T-helper 1 cell (primary cell): ENCODE measurements at places on chromosomes 6 and 20.

- no peak for DNase-seq
Measured at GRCh38 chr6:87483929-87484328, 11.2 kb downstream of the SLC35A1 start.

DNA sequence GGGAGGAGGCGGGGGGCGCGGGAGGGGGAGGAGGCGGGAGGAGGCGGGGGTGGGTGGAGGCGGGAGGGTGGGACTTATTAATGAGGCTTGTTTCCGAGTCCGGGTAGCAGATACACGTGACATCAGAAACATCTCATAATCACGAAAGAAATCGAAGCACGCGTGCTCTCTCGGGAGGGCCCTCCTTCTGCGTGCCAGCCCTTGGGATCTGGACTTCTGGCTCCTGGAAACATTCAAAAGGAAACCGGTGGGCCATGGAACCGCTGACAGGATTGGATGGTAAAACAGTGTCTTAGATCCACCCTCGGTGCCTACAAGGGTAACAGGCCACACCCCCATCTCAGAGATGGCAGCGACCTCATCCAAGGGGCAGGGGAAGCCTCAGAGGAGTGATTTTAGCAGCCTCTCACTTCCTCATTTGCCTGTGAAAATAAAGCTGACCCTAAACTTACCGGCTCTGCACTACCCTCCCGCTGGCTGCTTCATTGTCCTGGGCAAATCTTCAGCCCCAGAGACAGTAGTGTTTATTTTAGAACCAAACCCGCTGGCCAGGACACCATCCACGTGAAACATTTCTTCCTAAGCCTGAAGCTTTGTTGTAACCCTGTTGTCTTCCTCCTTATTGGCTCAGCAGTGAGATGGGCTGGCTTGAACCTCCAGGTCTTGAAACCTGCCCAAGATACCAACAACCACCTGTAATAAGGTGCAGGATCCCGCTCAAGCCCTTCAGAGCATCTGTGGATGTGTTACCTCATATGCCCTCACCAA lies 97.5 kb downstream of the PSMG4 start:
- DNase-seq, result peak; percentile 36

GRCh38 chr6:36033935-36034334 lies 6.3 kb downstream of the MAPK14 start:
- DNase-seq, result no peak

- DNase-seq, result no peak
Measured at GRCh38 chr6:157753291-157753690, 69.8 kb upstream of the SNX9 start.

DNA sequence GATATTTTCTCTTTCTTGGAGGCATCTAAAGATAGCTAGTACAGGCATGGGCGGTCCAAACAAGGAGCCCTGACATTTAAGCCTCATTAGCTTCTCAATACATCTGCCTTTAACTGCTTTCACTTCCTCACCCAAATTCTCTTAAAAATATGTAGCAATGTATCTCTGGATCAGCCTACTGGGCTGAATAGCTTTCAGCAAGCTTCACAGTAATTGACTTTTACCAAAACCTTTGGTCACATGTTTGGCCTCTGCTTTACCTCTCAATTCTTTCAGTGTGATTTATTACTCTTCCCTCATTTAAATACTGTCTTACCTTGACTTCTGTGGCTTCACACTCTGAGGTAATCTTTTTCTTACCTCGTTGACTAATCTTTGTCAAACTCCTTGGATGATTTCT lies 1618.1 kb downstream of the GRIK2 start:
- DNase-seq, result no peak

DNA sequence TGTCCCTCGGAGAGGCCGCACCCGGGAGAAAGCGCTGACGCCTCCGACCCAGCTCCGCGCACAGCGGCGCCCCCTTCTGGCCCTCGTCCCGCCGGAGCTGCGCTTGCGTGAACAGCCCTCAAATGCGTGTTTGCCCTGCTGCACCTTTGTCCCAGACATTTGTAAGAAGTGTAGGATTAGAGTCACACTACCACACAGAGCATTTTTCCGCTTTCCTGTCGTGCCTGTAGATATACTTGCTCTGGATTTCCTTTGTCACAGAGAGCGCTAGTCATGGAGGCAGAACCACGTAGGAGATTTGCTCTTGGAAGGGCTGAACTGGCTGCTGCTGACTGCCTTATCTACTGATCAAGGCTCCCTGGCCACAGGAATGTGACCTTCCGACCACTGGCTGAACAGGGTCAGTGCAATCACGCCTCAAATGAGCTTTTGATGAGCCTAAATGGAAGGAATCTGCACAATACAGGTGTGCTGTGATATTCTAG lies 62.3 kb downstream of the PAX1 start:
- DNase-seq, result no peak

GRCh38 chr6:151498327-151498726 lies 4.5 kb downstream of the CCDC170 start:
- DNase-seq, result no peak

DNA sequence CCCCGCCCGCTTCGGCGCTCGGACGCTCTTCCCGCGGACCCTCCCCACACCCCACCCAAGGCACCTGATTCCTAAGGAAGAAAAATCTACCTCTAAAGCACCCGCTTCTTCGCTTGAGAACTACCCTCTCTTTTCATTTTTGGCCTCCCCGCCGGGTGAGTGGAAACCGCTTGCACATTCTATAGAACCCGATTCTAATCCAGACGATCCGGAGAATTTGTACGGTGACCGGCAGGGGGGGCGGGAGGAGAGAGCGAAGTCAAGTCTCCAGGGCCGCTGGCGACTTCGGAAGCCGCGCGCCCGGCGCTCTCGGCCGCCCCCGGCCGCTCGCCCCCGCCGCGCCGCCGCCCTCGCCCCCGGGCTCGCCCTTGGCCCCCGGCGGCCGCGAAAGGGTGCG lies at the start of gene RBM24:
Gene RBM24 (plus strand): TSS at position 262 of the 397 bp plus-strand sequence. CDS start 221 bp downstream, outside the sequence.
- DNase-seq, result no peak

- DNase-seq, result no peak
Measured at GRCh38 chr6:15901141-15902115, 227.5 kb upstream of the MYLIP start.

- no peak for DNase-seq
Measured at GRCh38 chr6:41878246-41878645, 16.9 kb downstream of the USP49 start.

DNA sequence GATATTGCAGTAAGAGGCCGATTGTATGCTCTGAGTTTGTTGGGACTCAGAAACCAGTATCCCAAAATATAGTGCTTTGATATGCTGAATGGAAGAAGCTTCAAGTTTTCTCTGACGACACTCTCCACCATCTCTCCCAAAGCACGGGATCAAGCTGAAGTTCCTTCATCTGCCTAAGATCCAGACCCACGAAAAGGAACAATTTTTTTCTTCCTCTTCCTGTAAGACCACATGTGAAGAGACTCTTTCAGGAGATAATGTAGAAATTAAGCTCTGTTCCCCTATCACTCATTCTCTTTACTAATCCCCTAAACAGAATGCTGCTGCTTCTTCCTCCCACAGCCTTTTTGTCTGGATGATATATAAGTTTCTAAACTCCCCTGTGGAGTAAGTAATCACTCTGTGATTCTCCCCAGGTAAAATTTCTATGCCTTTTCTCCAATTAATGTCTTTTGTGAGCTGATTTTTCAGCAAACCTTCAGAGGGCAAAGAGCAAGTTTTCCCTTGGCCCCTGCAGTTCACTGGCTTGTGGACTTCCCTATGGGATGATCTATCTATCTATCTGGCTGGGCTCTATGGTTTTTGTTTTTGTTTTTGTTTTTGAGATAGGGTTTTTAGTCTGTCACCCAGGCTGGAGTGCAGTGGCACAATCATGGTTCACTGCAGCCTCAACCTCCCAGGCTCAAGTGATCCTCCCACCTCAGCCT lies 13.5 kb upstream of the PNRC1 start:
- DNase-seq, result no peak

DNA sequence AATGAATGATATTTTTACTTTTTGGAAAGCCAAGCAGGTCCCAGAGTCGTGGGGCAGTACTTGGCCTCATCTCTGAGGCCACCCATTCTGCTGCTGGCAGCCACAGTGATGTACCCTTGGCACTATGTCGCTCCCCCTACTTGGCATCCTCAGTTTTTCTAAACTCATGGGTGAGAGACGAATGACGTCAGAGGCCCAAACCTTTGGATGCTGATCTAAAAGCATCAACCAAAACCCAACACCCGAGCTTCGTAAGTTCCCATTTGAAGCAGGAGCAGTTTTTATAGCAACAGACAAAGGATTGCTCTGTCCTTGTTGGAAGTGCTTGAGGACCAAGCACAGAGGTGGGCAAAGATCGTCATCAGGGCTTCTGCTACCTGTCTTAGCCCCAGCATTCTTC lies 212.9 kb downstream of the PAX1 start:
- no peak for DNase-seq

GRCh38 chr6:90356012-90356421 lies 59.4 kb upstream of the BACH2 start:
- no peak for DNase-seq

GRCh38 chr6:8219352-8219943 lies 117.1 kb upstream of the EEF1E1 start:
- peak; percentile 6 for DNase-seq

DNA sequence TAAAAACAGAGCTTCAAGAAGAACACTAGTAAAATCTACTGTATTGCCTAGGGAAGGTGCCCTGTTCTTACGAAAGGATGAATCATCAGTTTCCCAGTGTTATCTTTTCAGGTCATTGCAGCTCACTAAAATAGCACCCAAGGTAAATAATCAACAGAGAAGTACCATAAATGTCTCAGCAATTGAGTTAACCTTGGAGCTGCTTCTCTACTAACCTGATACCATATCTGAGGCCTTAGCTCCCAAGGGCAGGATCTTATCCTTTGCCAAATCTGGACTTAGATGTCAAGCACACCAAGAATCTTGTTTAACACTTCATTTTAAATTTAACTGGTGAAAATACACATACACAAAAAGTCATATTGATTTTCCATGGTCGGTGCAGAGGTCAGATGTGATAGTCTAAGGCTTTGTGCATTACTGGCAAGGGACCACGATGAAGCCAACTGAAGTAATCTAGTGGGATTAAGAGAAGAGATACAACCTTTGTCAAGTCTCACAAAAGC lies 81.5 kb downstream of the EDN1 start:
- no peak for DNase-seq

DNA sequence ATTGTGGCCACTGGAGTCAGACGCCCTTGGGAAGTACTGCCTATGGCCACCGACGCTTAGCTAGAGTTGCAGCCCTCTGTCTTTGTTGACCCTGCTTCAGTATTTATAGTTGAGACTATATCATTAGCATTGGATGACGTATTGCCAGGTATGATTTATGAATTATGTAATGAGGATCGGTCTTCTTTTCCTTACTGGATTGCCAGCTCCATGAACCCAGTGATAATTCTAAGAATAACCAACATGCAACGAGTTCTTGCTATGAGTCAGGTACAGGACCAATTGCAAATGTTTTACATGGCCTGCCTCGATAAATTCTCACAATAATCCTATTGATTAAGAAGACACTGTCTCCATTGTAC lies 63.5 kb downstream of the CLIC5 start:
- no peak for DNase-seq

DNA sequence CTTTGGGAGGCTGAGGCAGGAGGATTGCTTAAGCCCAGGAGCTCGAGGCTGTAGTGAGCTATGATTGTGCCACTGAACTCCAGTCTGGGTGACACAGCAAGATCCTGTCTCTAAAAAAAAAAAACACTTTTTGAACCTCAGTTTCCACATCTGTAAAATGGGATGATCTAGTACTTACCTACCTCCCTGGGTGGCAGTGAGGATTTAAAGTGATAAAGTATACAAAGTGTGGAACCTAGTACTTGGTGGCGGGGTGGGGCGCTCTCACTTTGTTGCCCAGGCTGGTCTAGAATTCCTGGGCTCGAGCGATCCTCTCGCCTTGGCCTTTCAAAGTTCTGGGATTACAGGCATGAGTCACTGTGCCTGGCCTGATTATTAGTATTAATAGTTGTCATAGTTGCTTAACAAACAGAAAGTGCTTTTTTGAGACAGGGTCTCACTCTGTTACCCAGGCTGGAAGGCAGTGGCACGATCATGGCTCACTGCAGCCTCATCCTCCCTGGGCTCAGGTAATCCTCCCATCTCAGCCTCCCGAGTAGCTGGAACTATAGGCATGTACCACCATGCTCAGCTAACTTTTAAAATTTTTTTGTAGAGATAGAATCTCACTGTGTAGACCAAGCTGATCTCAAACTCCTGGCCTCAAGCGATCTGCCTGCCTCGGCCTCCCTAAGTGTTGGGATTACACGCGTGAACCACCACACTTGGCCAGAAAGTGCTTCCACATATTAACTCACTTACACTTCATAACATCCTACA lies 7.0 kb upstream of the PLTP start:
- no peak for DNase-seq

- no peak for DNase-seq
Measured at GRCh38 chr6:11938285-11938890, 73.7 kb upstream of the HIVEP1 start.

DNA sequence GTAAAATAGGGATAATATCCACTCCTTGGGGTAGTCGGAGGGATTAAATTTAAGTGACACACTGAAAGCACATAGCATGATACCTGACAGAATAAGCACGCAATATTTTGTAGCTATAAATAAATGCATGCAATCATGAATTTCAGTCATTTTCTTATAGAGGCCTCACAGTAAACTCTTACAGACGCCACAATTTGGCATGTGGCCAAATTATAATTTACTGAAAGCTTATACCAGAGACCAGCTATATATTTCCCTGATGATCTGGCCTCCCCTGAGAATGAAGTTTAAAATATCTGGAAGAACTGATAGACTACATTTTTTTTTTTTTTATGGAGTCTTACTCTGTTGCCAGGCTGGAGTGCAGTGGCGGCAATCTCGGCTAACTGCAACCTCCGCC lies 40.9 kb downstream of the QRSL1 start:
- DNase-seq, result no peak

DNA sequence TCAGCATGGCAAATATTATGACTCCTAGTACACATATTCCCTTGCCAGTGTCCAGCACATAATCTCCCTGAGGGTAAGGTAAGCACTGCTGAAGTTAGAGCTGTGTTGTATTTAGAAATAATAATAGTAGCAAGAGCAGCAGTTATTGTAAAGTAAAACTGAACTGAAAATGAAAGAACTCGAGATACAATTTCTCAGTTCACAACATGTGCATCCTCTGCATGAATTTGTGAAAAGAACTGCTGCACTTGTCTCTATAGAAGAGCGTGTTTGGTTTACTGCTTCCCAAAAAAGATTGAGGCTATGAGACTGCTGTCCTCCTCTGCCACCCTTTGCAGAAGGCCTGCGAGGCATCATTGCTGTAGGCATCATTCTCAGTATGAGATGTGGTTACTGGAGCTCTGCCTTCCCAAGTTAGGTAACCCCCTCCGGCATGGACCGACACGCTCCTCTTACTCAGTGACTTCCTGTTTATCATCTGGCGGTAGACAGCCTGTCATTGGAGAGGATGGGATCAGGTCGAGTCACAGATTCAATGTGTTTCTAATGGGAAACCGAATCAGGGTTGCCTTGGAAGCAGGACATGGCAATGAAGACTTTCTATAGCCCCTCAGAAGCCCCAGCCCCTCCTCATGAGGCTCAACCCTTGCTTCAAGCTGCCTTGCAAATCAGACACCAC lies 48.1 kb downstream of the SLC24A3 start:
- DNase-seq, result no peak

DNA sequence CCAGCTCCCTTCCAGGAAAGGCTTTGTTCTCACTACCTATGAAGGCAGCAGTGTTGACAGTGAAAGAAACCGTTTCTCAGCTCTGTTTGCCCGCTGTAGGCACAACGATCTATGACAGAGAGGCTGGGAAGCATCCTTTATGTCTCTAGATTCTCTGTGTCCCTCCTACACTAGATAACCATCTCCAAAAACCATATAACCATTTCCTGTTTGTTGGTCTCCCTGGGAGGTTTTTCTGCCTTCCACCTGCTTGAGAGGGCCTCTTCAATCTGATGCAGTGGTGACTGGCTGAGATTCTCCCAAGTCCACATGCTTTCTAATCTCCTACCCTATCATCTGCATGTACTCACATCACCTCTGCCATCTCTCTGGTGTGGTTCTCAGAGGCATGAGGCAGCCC lies 32.0 kb upstream of the TMEM217 start:
- no peak for DNase-seq
